ENCODE measurements at places on chromosomes 16 and 17. TPM values are rescaled to one million over a fixed set of nuclear protein-coding genes. Genes with fewer than 3 reads are reported as not detected.

- DNase-seq = no peak
These were observed 57.1 kb downstream of the SCNN1B start for GRCh38 chr16:23359092-23359760.

DNA sequence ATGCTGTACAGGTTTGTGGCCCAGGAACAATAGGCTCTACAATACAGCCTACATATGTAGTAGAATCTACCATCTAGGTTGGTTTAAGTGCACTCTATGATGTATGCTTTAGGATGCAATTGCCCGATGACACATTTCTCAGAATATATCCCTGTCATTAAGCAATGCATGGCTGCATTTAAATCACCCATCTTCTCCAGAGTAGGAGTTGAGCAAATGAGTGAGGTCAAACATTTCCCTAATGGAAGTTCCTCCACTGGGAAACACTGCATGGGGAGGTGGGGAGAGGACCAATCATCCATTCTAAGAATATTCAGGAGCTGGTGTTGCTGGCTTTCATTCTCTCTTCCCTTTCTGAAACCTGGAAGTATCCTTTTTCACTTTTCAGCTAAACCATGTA lies 2.0 kb upstream of the PCTP start:
- DNase-seq = no peak

DNA sequence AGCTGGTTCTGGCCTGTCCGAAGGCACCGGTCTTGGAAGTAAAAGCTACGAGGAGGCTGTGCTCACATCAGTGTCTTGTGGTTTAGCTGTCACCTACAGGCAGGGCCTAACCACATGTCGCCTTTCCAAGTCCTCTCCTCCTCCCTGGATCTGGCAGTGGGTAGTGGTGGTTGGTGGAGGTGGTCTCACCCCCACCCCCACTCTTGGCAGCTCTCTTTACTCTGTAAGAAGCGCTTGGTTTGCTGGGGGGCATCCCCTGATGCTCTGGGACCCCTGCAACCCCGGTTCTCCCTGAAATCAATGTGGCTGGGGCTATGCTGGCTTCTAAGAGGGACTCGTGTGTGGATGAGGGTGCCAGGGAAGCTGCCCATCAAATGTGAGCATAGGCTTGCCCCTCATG lies 68.3 kb downstream of the WIPI1 start:
- no peak for DNase-seq

DNA sequence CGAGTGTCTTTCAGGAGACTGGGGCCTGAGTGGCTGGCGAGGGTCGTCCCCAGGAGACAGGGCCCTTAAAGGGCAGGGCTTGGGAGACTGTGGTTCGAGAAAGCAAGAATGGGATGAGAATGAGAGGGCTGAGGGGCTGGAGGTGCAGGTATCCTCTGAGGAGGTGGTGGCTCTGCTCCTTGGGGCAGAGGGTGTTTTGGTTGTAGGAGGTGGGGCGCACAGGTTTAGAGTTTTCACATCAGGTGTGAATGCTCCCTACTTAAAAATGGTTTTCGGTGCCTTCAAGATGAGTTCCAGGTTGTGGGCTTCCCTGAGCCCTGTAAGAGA lies 430 bp downstream of the BCAS3 start:
- no peak for DNase-seq

- no peak for DNase-seq
These were observed 173.0 kb downstream of the WSCD1 start for GRCh38 chr17:6243186-6243585.

DNA sequence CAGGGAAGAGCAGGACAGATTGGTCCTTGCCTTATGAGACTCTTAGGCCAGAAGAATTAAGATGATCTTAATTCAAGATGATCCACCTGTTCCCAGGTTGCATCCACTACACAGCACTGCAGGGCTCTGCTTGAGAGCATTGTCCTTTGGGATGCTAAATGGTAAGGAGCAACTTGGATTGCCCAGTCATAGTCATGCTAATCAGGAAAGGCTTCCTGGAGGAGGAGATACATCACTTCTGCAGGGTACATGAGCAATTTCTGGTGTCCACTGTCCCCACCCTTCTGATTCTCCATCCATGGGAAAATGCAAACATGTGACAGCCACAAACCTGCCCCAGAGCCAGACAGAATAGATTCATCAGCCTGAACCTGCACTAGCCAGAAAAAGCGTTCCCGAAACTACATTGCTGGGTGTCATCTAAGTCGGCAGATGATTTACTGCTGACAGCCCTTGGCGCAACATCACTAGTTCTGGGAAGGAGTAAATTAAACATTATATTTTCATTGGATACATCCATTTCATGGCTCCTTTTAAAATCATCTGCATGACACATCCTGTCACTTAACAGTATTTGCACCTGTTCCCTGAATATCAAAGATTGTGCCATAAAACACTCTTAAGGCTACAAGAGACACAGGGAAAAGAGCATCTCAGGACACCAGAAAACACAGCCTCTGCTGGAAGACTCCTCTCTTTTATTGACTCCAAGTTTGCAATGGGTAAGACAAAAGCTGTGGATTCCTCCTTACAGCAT lies 282.2 kb downstream of the MAF start:
- DNase-seq = no peak

DNA sequence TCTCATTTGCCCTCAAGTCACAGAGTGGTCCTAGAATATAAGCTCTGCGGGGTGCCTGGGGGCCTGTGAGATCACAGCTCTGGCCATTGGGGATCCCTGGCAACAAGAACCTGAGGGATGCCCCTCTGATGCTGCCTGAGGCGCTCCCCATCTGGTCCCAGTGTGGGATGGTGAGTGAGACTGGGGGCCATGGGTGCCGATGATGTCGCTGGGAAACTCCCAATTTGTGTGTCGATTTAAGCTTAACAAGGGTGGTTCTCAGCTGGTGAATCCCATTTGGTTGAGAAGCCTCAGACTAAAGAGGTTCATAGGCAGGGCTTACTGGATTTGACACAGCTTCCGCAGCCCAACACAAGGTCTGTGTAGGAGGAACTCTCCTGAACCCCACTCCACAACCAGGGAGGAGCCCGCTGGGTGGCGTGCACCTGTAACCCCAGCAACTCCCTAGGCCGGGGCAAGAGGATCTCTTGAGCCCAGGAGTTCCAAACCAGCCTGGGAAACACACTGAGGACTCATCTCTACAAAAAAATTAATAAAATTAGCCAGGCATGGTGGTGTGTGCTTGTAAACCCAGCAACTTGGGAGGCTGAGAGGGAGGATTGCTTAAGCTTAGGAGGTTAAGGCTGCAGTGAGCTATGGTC lies 63.7 kb upstream of the SIAH1 start:
- no peak for DNase-seq

GRCh38 chr17:83144421-83145357 lies 65.3 kb downstream of the METRNL start:
- no peak for DNase-seq

- DNase-seq = peak; percentile 49
These were observed 3.9 kb downstream of the GFAP start for GRCh38 chr17:44911133-44912001.

DNA sequence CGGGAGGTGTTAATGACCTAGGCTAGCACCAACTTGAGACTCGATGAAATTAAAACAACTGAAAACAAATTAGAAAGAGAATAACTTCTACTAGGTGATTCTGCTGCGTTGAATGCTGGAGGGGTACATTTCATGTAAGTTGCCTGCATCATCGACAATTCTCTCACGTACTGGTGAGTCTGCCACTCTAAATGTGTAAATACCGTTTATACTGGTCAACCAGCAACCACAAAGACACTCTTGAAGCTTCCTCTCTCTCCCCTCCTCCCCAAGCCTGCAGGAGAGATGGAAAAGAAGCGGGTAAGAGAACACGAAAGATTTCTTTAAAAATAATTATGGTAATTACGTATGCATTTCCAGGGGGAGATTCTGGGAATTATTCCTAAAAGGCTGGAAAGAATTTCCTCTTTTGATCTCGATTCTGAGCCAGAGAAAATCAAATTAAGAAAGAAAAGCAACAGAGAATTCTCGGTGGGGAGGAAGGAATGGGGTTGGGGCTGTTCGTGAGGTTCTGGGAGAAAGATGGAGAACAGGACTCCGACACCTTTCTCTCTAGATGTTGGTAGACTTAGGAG lies 68.6 kb upstream of the MRTFB start:
- no peak for DNase-seq

DNA sequence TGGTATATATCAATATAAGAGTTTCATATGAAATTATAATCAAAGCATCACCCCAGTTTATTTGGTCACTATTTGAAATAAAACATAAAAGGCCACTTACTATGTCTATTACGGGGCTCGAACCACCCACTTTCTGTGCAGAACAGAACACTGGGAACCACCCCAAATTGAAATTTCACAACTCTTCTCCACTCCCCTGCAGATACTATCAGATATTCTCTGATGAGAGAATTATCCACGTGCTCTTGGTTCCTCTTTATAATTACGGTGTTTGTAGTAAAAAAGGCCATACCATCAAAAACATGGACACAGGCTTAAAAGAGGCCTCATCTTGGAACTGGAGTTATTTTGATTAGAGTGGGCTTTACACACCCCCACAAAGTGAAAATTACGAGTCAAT lies 82.8 kb downstream of the WDR59 start:
- DNase-seq = no peak

Gene TBC1D10B
- 35.7 TPM for total RNA-seq

DNA sequence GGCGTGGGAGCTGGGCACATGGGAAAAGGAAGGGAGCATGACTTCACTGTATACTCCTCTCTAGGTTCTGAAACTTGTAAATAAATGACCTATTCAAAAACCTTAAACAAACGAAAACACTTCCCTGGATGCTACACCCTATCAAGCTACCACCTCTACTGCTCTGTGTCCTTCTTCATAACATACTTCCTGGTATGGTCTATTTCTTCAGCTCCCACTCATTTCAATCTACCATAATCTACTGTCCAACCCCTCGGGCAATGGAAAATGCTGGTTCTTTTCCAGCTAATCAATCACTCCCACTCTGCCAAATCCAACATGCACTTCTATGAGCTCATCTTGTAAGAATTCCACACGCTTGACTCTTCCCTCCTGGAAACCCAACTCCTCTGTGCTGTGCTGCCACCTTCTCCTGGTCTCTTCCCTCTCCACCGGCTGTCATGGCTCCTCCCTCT lies 42.4 kb downstream of the AMFR start:
- no peak for DNase-seq

DNA sequence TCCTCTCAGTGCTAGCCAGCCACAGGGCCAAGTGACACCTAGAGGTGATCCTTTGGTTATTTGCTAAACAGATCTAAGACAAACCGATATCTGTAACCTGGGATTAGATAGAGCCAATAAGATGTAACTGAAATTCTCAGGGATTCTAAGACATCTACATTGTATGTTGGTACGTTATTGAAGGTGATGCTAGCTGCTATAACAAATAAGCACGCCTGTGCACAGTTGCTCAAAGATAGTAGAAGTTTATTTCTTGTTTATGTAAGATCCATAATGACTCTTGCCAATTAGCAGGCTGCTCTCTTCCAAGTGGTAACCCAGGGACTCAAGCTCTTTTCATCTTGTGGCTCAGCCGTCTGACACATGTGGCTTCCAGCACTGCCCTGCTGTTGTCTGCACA lies 370.3 kb downstream of the WWOX start:
- DNase-seq = no peak

DNA sequence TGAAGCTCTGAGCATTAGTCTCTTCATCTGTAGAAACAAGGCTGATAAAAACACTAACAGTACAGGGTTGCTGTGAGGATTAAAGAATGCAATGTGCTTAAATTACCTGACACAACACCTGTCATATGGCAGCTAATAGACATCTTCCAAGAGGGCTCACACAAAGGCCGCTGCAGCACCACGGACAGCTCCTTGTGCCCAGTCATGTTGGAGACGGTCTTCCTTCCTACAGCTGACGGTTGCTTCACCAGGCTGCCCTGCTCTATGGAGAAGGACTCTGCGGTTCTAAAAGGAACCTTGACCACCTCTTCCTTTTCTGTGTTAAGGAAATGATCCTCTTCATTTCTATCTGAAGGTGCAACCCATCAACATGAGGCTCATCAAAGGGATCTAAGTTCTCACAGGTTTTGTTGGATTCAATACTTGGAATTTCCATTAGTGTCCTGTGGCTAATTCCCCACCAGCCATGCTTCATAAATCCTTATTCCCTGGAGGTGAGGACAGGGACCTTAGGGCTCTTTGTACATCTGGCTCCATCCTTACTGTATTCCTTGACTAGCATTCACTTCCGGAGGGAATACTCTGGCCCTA lies 138.9 kb upstream of the CES5A start:
- DNase-seq = no peak

GRCh38 chr16:64292953-64293352 lies 828.9 kb downstream of the CDH11 start:
- DNase-seq = no peak

DNA sequence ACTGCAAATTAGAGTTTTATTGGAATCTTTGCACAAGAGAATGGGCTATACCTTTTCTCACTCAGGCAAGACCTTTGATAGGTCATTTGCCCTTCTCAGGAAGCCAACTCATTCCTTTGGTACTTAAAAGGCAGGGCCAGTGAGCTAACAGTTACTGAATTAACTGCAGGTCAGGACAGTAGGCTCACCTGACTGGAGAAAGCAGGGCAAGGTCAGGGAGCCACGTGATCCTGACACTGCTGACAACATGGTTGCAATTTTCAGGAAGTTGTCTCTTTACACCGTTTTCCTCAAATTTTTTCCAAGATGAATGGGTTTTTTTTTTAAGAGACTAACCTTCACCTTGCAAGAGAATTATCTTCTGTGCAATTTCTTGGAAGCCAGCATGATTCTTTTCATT lies 21.1 kb downstream of the CPSF4L start:
- DNase-seq = no peak

DNA sequence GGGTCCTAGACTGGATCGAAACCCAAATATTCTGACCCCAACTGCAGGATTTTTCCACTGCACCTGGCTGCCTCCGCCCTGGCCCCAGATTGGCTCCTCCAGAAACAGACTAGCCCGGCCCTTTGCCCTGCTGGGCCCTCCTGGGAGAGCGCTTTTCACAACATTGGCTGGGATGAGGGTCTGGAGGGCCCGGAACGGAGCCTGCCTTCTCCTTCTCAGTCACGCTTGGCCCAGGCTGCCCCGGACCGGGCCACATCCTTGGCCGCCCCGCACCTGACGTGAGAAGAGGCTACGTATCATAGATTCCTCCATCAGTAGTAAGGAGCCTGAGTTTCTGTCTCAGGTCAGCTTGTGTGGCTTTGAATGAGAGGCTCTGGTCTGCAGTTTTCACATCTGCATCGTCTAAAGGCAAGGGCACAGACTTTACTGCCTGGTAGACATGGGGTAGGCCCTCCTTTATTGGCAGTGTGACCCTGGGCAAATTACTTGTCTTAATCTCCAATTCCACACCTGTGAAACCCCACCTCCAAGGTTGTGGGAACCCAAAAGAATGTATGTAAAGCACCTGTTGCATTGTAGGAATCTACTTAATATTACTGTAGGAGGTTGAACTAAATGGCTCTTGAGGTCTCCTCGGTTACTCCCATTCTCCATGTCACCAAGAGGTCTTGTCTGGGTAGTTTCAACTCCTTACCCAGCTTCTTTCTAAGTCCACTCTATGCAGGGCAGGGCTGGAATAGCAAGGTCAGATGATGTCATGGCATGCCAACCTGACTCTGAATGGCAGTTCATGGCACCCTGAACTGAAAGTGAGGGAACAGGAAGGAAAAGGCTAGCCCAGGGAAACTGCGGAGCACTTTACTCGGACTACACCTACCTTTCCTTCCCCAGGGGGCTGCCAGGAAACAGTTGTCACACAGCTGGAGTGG lies 661 bp downstream of the LRRC3C start:
- DNase-seq = peak; percentile 65

GRCh38 chr16:78791011-78791410 lies 691.6 kb downstream of the WWOX start:
- DNase-seq = no peak

Measured in uterus (tissue), 4 donors.